ENCODE measurements at places on chromosomes 12 and 14.

- no peak for DNase-seq
Measured at GRCh38 chr12:122869207-122869973, 26.5 kb downstream of the VPS37B start.

GRCh38 chr14:60655898-60656685 is 6.8 kb upstream of the SIX1 start:
- DNase-seq = peak; percentile 59

DNA sequence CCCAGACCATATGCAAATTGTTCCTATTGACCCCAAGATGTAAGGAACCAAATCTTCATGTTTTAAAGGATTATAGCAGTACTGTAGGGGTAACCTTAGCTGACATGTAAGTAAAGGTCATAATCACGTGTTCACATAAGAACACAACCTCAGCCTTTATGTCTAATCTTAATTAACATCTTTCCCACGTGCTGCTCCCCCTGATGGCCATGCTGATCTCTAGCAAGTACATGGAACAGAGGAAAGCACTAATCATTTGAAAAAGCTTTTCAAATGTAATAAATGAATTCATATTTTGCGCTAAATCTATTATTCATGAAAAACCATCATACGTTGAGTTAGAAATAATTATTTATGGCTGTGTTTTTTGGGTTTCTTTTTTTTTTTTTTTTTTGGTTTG is 30.5 kb upstream of the ITPR2 start:
- no peak for DNase-seq

DNA sequence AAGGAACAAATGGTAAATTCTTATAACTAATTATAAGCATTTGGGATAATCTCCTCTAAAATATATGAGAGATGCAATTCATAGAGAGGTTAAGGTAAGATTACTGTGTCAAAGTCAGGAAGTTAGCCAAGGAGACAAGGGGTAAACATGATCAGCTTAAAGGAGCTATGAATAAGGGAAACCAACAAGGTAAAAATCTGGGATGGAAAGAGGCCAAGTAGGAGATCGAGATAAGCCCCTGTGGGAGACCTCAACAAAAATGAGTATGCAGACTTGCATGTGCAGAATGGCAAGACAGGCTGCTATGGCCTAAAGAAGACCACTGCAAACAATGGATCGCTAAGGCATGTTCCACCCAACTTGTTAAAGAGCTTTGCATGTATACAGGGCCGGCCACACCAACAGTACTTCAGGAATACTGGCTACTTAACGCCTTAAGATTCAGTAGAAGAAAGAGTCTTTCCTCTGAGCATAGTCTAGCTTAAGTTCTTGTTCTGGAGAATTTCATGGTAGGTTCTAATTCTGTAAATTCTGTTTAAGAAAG is 738.6 kb downstream of the GALC start:
- no peak for DNase-seq

DNA sequence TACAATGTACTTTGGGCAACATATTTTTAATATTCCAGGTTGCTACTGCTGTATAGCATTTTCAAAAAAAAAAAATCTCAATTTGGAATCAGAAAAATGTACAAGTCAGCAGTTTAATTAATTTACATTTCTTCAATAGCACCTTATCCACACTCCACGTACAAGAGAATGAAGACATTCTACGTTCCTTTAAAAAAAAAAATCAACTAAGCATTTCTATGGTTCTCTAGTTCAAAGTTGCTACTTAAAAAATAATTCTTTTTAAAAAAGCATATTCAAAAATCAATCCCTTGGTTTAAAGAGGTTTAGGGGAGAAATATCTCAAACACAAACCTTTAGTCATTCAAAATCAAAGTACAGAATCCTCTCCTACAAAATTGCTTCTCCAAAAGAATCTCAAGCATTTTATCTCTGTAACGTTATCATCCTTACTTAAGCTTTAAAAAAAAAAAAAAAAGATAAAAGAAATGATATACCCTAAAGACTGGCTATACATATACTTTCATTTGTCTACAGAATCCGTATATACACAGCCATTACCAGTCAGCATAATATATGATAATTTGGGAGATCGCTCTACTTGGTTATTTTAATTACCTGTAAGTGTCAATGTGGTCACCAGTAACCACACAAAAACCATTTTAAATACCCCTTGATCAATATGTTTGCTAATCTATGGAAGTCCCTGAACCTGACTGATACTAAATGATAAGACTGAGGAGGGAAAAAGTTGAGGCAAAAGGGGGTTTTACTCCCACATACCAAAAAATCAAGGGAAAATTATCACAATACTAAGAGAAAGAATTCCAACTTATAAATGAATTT is 2.7 kb downstream of the MED13L start:
- no peak for DNase-seq

GRCh38 chr14:81415781-81416180 is 15.7 kb upstream of the STON2 start:
- DNase-seq = no peak

DNA sequence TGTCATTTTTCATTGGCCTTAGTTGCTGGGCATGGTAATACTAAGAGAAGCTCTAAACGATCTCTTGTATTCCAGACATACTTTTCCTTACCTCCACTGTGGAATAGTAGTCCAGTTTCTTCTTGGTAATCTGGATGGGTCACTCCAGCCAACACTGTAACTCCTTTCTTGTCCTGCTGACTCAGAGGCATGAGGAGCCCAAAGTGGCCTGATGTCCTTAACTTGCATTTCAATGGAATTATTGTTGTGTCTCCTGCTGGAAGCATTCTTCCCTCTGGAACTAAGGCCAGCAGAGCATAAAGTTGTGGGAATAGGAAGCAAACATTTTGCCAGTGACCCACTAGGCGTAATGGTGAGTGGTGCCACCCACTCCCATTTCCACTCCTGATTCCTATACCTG is 33.1 kb downstream of the DAAM1 start:
- DNase-seq = no peak

GRCh38 chr12:29155079-29155478 is 6.0 kb downstream of the FAR2 start:
- DNase-seq = no peak

GRCh38 chr12:9041321-9041720 is 52.0 kb downstream of the KLRG1 start:
- DNase-seq = no peak

GRCh38 chr12:109737631-109738030 is 24.0 kb downstream of the FAM222A start:
- DNase-seq = no peak

- no peak for DNase-seq
Measured at GRCh38 chr12:114131824-114132223, 165.7 kb upstream of the RBM19 start.

- no peak for DNase-seq
Measured at GRCh38 chr12:98387444-98387843, 127.9 kb upstream of the TMPO start.

DNA sequence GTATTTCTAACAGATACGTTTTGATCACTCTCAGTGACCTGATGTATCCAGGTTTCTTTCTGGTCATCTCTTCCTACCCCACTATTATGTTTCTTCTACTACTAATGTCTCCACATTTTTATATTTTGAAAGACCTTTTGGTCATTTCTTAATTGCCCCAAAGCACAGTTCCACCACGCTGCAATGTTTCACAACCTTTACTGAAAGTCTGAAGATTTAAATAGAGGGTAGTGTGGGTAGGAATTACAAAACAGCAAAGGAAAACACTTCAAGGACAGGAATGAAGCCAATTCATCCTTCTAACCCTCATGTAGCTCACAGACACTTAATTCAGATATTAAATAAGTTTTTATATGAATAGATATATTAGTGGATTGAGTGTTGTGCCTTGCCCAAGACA is 36.1 kb upstream of the SLC16A7 start:
- DNase-seq = no peak

DNA sequence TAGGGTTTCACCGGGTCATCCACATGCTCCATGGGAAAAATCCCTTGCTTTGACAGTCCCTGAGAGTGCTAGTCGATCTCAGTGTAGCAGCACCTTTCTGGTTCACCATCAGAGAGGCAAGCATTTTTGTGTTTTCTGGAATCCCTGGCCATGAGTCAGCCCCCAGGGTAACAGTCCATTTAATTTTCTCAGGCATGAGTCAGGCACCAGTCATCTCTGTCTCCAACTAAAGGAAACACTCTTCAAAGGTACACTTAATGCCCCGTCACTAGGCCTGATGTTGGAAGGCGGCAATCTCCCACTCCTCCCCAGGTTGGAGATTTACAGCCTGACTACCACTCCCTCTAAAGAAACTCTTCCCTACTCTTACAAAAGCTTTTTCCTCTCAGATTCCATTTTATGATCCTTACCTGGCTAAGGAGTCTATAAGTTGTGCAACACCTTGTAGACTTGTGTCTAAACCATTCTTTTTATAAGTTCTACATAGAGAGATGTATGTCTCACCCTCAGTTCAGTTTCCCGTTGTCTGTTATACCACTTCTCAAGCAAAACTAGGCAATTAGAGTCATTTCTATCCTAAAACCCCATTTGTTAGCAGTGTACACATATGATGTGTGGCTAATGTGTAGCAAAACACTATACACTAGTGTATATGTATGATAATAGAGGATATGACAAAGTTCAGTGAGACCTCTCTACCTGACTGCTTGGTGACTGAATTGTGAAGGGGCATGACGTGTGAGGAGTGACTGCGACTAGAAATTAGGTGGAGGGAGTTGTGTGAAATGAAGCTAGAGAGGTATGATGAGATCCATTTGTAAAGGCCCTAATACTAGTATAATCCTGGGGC is 24.6 kb downstream of the TMEM19 start:
- DNase-seq = no peak

GRCh38 chr12:26195641-26196420 is 458 bp downstream of the SSPN start:
- peak; percentile 54 for DNase-seq

DNA sequence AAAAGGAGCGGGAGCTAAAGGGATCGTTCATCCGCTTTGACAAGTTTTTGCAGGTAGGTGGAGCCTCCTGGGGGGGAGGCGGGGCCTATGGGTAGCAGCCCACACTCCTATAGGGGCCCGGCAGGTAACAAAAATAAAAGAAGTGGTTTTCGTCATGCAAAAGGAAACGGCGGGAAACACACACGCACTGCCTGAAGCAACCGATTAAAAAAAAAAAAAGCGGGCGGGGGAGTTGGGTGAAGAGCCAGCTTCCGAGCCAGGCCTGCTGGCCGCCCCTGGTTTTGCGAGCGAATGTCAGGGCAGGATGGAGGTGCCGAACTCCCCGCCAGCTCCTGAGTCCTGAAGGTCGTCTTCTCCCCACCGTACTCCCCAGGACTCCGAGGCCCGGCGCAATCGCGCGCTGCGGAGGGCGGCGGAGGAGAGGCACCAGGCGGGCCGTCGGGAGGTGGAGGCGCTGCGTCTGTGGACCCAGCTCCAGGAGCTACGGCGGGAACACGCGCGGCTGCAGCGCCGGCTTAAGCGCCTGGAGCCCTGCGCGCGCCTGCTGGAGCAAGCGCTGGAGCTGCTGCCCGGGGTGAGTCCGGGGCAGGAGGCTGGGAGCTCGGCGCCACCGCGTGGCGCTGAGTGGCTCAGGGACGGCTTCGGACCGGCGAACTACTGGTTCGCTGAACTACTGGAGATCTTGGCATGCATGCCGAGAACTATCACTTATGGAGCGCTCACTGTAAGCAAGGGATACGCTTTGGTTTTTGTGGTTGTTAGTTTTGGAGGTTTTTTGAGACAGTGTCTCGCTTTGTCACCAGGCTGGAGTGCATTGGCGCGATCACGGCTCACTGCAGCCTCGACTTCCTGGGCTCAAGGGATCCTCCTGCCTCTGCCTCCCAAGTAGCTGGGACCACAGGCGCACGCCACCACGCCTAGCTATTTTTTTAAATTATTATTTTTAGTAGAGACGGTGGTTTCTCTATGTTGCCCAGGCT is 3.6 kb downstream of the CFAP73 start:
- peak; percentile 72 for DNase-seq

DNA sequence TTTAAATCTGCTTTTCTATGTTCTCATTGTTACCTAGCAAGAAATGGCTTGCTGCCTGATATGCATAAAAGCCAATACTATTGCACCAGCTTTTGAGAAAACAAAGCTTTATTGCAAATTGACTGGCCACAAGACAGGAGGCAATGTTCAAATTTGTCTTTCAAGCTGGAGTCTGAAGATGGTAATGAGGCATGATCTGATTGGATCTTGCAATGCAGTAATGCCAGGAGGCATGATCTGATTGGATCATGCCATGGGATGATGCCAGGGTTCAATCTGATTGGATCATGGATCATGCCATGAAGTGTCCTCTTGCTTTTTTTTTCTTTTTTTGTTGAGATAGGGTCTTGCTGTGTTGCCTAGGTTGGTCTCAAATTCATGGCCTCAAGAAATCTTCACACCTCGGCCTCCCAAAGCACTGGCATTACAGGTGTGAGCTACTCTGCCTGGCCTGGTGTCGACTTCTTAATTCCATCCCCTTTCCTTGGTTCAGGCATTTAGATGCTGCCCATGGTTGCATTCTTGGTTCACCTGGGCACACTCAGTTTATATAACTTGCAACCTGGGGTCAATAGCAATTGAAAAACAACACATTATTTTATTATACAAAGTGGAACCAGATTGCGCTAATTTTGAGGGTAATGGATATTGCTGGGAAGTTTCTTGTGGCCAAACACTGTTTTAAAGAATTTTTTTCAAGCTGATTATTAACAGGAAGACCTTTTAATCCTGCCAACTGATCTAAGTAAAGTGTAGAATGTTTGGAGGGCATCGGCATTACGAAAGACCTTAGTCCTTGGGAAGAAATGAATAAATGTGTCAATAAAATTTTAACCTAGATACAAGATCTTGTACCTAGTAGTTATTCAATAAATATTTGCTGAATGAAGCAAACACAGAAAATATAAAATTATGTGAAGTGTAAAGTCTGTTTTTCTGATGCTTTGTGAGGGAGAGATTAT is 38.8 kb downstream of the HSD17B6 start:
- DNase-seq = no peak

GRCh38 chr14:23095196-23096108 is at the start of gene C14orf119:
TSS of gene C14orf119 (plus strand) at chr14:23095505. CDS start at chr14:23097659, 2,154 bp downstream.
- DNase-seq = peak; percentile 100

DNA sequence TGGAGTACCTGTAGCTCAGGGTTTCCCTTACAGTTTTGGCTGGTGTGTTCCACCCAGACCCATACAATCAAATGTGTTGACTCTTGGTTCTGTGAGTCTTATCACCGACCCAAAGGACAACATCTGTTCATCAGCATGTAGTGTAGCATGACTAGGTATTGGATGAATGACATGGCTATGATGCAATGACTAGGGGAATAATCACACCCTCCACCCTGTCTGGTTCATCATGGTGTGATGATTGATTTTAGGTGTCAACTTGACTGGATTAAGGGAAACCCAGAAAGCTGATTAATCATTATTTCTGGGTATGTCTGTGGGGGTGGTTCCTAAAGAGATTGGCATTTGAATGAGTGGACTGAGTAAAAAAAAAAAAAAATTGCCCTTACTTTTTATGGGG is 311.3 kb downstream of the DPF3 start:
- no peak for DNase-seq

GRCh38 chr12:138898-139534 is 72.4 kb downstream of the IQSEC3 start:
- no peak for DNase-seq

Measured in B cell (primary cell).